ENCODE measurements at places on chromosomes 11 and 22.

DNA sequence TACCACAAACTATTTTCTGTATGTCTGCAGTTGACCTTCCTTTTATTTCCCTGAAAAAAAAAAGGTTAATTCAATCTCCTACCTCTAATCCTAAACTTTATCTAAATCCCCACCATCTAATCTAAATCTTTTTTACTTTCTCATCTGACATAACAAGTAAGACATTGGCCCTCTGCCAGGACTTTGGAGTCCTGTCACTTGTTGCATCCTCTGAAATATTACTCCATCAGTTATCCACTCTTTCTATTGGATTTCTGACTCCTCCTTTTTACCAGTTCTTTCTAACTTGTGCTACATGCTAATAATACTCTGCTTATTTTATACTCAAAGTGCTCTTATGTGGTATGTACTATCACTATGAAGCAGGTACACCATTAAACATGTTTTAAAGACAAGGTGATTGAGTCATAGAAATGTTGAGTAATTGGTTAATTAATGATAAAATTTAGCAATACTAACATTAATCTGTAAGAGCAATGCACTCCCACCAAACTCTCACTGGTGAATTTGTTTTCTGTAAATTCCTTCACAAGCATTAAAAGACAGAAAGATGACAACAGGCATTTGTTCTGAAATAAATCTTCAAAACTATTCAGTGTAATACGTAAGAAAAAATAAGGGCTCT lies 914.2 kb upstream of the RAG2 start:
- no peak for DNase-seq

DNA sequence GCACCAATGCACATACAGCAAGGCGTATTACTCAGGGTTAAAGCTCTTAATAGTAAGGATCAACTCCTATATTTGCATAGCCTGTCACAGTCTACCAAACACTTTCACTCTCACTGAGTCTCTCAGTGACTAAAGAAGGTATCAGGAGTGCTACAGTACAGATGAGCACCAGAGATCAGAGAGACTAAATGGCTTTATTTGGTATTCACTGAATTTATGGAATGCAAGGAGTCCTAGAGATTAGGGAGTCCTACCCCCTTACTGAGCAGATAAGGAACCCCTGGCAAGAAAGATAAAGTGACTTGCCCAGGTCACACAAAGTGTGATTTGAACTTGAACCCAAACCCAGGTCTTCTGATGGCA lies 396.4 kb upstream of the CCDC90B start:
- DNase-seq, result no peak

DNA sequence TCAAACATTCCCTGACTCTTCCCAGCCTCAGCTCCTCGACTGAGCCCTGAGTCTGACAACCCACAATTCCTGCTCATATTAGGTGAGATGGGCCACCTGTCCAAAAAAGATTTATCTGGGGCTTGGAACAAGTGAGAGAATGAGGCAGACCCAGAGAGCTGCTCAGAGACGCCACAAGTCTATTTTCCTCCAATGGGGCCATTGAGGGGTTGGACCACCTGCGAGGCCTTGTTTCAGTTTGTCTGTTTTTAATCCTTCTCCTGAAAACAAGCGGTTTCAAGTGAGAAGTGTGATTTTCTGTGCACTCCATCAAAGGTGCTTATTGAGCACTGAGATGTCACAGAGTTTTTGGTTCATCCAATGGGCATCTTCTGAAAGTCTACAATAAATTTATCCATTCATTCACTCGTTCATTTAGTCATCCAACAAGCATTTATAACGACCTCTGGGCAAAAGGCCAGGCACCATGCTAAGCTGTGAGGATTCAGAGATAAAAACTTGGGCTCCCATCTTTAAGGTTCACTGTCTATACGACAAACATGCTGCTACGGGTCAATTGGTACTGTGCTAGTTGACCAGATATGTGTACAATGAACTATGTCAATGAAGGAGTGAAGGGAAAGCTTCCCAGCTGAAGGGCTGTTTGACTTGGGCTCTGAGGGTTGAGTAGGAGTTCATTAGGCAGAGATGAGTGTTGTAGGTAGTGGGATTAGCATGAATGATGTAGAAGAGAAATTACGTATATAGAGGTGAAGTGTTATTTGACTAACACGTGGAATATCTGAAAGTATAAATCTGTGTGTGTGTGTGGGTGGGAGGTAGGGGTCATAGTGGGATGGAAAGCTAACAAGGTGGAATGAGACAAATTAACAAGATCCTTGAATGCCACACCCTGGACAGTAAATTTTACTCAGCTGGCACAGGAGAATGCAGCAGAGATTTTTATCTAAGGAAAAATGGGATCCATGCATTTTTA lies 168.9 kb downstream of the MIAT start:
- no peak for DNase-seq

GRCh38 chr22:42617155-42617983 lies 2.7 kb upstream of the POLDIP3 start:
- DNase-seq, result no peak

- DNase-seq, result peak; percentile 91
Observed at GRCh38 chr11:118046051-118046963, 30.6 kb upstream of the TMPRSS4 start.

- no peak for DNase-seq
Observed at GRCh38 chr11:76772100-76772782, 10.9 kb upstream of the TSKU start.

DNA sequence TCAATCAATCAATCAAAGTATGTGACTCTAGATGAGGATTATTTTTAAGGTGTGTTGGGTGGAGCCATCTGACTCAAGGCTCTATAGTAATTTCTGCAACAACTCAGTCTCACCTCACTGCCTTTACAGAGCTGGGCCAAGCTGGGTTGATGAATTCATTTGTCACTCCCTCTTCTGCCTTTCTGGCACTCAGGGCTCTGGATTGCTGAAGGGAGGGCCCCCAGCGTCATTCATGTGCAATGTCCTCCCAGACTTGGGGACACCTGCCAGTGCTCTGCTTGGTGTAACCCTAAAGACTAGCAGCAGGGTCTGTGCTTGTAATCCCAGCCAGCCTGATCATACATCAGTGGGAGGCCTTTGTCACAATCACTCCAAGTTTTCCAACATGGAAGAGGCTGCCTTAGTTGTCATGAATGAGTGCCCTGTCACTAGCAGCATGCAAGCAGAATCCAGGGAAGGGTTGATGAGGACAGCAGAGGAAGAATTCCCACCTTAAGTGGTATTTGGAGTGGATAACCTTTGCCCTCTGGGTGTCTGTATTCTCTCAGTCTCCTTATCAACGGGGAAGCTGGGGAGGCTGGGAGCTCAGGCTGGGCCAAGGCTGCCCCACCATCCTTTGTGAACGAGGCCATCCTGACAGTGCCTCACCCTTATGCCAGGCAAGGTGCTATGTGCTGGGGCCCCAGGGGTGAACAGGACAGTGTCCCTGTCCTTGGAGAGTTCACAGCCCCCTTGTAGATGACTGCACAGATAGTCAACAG lies 2.0 kb upstream of the TP53I11 start:
- DNase-seq, result peak; percentile 56

DNA sequence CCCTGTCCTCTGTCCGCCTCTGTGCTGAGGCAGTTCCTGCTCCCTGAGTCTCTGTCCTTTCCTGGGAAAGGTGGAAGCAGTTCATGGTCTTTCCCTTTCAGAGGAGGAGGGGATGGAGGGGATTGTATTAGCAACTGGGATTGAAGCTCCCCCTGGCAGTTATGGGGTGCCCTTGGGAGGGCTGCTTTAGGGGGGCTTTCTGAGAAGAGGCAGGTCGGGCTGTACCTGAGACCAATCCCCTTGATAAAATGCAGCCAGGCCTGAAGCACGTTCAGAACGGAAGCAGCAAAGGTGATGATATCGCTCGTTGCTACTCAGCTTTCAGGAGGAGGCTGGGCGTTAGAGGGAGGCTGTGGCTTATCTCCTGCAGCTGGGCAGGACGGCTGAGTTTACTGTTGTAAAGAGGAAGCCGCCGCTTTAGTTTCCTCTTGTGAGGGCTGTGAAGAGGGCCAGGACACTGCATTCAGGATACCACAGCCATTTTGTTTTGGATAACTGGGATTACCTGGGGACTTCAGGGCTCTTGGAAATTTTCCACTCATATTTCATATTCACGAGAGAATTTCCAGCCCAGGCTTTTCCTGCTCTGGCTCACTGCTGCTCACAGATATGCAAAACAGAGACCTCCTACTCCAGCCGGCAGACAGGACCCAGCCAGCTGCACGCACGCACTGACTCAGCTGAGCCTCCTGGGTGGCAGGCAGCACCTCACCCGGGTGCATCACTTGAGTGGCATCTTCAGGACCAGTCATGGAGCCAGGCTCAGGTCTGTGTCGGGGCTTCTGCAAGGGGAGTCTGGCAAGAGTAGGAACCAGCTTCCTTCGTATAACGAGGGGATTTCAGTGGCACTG lies 798 bp downstream of the AMPD3 start:
- peak; percentile 81 for DNase-seq

DNA sequence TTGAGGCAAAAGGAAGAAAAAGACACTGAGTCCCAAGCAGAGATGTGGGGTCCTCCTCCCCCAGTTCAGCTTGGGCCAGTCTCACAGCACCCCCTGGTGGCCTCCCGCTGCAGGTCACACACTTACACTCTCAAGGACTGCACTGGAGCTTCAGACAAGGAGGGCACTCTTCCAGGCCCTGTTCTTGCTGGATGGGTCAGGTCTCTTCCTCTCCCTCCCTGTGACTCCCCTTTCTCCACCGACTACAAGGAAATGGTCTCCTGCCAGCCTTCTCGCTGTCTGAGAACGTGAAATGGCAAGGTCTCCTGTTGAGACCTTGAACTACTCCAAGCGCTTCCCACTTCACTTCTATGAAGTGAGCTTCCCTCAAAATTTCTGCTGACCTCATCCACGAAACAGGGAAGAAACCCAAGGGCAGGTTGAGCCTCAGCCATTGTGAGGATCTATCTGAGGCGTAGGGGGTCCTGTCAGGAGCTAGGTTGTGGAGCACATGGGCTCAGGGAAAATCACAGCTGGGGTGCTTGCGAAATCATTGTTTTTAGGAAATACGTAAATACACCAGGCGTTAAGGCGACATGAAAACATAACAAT lies 11.2 kb upstream of the IGLL1 start:
- peak; percentile 15 for DNase-seq

- peak; percentile 78 for DNase-seq
Observed at GRCh38 chr11:93194673-93195291, 3.0 kb downstream of the SLC36A4 start.

- DNase-seq, result no peak
Observed at GRCh38 chr11:79026803-79027445, 413.9 kb downstream of the TENM4 start.

DNA sequence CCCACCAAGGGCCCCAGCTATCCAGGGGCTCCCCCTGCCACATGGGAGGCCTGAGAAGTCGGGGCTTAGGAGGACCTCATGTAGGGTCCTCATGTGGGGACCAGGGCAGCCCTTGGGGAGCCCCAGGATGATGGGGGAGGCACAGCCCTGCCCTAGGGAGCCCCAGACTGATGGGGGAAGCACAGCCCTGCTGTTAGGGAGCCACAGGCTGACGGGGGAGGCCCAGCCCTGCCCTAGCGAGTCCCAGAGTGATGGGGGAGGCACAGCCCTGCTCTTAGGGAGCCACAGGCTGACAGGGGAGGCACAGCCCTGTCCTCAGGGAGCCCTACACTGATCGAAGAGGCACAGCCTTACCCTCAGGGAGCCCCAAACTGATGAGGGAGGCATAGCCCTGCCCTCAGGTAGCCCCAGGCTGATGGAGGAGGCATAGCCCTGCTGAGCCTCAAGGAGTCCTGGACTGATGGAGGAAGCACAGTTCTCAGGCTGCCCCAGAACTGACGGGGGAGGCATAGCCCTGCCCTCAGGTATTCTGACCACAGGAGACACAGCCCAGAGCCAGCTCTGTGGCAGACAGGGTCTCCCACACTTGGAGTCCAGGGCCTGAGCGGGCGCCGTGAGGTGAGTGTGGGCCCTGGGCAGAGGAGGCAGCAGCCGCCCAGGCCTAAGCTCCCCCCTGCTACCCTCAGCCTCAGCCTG lies 10.8 kb downstream of the PRR33 start:
- DNase-seq, result no peak

DNA sequence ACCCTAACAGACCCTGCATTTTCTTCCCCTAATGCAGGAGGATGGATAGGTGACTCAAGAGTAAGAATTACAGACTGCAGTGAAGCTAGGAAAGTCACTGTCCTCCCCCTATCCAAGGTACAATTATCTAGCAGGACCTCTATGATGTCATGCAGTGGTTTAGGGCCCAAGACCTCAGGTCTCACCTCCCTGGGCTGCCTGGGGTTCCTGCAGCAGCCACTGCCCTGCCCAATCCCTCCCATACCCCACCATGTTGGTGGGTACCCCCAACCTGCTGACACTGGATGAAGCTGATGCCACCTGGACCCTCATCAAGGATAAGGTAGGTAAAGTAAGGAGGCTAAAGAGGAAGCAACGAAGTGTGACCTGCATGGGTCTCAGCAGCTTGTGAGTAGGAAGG lies at the start of gene C11orf42:
Gene C11orf42, plus strand, starts transcription at position 192 of the 400 bp plus-strand sequence. Its CDS starts 59 bp downstream, at position 251.
- no peak for DNase-seq

DNA sequence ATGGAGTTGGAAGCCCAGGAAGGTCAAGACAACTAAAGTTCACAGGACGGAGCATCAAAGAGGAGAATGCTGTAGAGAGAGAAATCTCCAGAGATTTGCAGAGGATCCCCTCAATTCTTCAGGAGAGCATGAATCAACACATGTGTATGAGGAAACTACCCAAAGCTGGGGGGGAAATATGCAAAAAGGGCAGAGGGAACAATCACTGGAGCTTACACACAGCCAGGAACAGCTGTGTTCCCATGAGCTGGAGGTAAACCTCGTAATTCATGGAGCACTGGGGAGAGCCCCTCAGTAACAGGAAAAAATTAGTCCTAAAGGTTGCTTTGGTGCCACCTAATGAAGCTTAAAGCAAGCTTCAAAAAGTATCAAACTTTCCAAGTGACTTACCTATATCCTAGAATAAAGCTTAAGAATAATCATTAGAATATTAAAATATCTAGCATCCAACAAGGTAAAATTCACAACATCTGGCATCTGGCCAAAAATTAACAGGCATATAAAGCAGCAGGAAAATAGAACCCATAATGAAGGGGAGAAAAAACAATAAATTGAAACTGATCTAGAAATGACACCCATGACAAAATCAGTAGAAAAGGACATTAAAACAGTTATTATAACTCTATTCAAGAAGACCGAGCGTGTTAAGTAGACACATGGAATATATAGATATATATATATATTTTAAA lies 134.2 kb downstream of the STK33 start:
- no peak for DNase-seq

GRCh38 chr11:110761131-110761530 lies 48.9 kb upstream of the ARHGAP20 start:
- no peak for DNase-seq

GRCh38 chr11:108713076-108713790 lies 48.4 kb downstream of the DDX10 start:
- DNase-seq, result no peak

GRCh38 chr11:44973632-44974401 lies 23.1 kb upstream of the TP53I11 start:
- no peak for DNase-seq

GRCh38 chr11:13695886-13696285 lies 27.4 kb downstream of the FAR1 start:
- DNase-seq, result no peak

GRCh38 chr11:11425806-11426205 lies 72.8 kb upstream of the CSNK2A3 start:
- no peak for DNase-seq
